ENCODE measurements at places on chromosomes 1 and 21.

GRCh38 chr1:238604357-238604756 lies 713.6 kb upstream of the ZP4 start:
- no peak for DNase-seq

DNA sequence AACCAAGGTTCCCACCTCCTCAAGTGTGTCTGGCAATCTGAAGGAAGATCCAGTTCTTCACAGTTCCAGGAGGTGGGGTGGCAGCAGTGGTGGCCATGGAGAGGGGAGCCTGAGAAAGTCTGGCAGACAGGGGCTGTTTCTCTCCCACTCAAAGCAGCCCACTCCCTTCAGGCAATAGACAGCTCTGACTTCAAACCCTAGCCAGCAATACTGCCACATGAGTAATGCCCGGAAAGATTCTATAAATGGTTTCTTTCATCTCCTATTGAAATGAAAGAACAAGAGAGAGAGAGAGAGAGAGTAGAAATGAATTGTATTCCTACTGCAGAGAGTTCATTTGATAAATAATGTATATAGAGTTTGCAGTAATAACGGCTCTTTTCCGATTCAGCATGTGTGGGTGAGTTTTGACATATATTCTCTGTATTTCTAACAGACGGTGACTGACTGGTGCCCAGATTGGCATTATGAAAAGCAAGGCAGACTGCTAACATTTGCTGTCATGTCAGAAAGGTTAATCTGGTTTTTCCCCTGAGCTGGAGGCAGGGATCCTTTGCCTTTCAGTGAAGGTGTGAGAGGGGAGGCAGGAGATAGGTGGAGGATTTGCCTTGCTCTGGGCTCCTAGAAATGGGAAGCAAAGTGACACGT lies 267.1 kb upstream of the KIAA0040 start:
- DNase-seq: no peak

DNA sequence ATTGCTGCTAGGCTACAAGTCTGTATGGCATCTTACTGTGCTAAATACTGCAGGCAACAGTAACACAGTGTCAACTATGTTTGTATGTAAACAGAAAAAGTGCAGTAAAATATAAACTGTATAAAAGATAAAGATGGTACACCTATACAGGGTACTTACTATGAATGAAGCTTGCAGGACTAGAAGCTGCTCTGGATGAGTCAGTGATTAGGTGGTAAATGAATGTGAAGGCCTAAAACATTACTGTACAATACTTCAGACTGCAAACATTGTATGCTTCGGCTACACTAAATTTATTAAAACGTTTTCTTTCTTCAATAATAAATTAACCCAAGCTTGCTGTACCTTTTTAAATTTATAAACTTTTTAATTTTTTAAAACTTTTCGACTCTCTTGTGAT lies 97.1 kb downstream of the HLX start:
- DNase-seq: no peak

DNA sequence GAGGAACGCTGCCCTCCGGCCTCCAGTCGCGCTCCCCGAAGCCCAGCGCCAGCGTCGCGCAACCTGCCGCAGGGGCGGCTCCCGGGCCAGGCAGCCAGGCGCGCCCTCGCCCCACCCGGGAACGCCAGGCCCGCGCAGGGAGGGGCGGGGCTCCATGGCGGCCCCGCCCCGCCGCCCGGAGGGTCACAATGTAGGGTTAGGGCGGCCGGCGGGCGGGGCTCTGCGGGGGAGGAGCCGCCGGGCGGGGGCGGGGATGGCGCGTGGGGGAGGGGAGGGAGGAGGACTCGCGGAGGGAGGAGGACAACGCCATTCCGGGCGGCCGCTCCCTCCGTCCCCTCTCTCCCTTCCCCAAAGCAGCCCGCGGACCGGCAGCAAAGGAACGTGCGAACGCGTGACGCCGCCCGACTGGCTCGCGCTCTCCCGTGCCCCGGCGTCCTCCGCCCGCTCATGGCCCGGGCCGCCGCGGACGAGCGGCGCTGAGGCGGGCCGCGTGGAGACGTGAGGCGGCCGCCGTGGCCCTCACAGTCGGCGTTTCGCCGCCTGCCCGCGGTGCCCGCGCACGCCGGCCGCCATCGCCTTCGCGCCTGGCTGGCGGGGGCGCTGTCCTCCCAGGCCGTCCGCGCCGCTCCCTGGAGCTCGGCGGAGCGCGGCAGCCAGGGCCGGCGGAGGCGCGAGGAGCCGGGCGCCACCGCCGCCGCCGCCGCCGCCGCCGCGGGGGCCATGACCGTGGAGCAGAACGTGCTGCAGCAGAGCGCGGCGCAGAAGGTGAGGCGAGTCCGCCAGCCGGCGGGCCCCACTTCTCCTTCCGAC lies at the start of gene USP25:
TSS of gene USP25 (plus strand) at position 309 of the 810 bp plus-strand sequence. CDS start at position 721, 412 bp downstream.
- DNase-seq: peak; percentile 90

GRCh38 chr1:183473217-183473536 lies 878 bp downstream of the SMG7 start:
- DNase-seq: no peak

DNA sequence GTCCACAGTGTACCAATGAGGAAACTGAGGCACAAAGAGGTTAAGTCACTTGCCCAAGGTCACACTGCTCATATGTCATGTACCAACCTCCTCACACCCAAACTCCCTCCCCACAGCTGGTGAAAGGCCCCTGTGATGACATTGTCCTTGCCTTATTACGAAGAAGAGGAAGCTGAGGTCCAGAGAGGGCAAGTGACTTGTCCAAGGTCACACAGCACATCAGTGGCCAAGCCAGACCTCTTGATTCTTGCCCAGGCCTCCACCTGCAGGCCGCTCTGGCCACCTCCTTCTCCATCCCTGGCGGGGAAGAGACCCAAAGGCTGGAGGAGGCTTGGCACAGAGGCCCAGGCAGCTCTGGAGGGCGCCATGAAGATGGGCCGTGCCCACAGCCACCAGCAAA lies 492.4 kb downstream of the PTPRU start:
- no peak for DNase-seq

- peak; percentile 55 for DNase-seq
Observed at GRCh38 chr1:2174348-2175054, 20.1 kb downstream of the FAAP20 start.

DNA sequence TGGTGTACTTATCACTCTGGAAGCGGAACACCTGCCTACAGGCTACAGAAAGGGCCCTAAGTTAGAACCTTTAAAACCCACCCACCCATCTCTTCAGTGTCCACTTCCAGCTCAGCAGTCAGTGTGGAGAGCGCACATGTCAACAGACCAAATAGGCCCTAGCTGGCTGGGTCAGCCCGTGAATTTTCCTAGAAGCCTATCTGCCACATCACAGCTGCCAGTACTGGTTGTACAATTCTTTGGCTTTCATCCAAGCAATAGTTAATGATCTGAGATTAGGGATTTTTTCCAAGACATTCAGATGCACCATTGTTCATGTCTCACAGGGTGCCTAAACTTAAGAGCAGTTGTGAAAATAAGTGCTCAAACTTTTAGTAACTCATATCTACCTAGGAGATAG lies 197.1 kb downstream of the KCNK2 start:
- no peak for DNase-seq

GRCh38 chr1:216221260-216221700 lies 202.0 kb downstream of the USH2A start:
- DNase-seq: peak; percentile 49
